ENCODE measurements at places on chromosomes 11 and 22.

DNA sequence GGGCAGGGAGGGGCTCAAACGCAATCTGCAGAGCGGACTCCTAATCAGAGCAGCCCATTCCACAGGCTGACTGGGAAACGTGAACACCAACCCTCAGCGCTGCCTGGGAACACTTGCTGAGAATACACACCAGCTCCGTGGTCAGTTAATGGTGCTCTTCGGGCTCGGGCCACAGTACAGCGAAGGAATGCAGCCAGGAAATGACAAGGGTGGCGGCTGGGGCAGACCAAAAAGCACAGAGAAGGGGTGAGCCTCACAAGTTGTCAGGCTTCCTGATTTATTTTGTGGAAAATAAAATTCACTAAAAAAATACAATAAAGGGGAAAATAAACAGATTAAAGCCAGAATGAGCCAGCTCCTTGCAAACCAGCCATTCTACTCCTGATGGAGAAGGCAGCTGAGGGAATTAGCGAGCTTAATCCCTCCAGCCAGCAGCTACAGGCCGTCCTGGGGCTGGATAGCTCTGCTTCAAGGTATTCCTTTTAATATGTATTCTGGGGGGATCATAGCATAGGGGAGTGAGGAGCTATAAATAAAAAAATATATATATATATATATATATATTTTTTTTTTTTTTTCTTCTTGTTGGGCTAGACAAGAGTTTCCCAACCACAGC, 165.5 kb upstream of the NTM start:
- DNase-seq = no peak

- no peak for DNase-seq
These were observed 1.3 kb downstream of the SERPING1 start for GRCh38 chr11:57598831-57599155.

DNA sequence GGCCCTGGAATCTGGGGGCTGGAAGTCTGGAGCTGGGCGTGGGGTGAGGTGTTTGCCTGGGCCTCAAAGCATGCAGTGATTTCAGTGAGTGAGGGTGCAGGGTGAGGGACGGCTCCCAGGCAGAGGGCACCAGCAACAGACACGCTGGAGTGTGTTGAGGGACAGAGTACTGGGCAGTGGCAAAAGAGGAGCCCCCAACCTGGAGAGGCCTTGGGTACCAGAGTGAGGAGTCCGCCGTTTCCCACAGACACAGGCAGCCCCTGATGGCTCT, 12.0 kb upstream of the TBC1D22A start:
- DNase-seq = no peak

DNA sequence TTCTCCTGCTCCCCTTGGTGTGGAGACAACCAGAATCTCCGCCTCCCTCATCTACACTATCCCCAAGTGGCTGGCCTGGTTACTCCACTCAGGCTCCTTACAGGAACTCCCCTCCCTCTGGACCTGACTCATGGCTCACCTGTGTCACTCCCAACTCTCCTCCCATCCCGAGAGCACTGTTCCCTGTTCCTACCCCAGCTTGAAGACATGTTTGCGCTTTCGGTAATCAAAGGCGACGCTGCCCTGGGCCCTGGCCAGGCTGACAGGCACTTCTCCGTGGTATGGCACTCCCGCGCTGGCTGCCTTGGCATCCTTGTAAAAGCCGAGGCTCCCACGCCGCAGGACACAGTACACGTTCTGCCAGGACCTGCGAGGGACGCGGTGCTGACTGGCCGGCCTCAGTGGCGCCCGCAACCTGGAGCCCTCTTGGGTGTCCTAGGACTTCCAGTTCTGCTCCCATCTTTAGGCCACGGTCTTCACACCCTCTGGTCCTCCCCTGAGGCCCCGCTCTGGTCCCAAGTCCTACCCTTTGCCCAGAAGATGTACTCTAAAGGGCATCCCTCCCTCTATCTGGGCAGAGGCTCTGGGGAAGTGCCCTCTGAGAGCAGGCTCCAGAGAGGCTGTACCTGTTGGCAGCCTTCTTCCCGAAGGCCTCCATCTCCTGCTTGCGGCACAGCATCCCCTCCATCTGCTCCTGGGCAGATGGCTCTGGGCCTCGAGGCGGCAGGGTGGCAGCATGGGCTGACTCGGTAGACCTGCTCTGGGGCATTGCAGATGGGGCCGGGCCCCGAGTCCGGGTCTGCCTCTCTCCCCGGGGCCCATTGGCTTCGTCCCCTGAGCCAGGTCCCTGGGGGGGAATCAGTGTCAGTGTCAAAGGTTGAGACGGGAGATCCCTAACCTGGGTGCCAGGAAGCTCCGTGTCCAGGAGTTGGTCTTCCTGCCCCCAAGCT, 9.4 kb upstream of the RBM4B start:
- DNase-seq = no peak

GRCh38 chr11:58930926-58931325, 8.4 kb upstream of the GLYATL1 start:
- no peak for DNase-seq

- no peak for DNase-seq
These were observed 3.4 kb downstream of the GRK2 start for GRCh38 chr11:67269401-67270255.

DNA sequence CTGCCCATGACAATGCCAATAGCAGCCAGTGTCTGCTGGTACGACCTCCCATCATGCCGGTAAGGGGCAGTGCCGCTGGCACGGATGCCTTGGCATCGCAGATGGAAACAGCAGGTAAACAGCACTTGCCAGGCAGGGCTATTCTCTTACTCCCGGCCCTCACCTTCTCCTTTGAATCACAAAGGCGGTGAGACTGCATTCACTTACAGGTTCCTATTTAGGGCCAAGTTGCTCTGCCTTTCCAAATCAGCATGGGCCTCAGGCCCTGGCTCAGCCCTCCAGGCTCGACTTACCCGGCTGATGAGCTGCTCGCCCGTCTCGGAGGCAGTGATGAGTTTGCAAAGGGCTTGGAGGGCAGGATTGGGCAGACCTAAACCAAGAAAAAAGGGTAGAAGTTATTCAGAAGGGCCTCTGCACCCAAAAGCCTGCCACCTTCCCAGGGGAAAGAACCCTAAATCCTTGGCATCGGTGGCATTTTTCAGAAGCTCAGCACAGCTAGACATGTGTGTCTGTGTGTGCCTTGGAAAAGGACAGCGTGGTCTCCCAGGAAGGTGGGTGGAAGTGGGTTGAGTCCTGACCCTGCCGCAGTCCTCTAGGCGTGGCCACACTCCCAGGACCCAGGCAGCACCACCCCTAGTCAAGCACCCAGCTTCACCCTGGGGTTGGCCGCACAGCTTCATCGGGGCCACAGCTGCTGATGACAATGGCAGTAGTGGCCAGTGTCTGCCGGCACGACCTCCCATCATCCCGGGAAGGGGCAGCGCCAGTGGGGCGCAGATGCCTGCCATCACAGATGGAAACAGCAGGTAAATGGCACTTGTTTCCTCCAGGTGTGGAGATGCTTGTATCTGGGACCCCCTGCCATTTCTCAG, 73.5 kb upstream of the PITPNB start:
- no peak for DNase-seq

DNA sequence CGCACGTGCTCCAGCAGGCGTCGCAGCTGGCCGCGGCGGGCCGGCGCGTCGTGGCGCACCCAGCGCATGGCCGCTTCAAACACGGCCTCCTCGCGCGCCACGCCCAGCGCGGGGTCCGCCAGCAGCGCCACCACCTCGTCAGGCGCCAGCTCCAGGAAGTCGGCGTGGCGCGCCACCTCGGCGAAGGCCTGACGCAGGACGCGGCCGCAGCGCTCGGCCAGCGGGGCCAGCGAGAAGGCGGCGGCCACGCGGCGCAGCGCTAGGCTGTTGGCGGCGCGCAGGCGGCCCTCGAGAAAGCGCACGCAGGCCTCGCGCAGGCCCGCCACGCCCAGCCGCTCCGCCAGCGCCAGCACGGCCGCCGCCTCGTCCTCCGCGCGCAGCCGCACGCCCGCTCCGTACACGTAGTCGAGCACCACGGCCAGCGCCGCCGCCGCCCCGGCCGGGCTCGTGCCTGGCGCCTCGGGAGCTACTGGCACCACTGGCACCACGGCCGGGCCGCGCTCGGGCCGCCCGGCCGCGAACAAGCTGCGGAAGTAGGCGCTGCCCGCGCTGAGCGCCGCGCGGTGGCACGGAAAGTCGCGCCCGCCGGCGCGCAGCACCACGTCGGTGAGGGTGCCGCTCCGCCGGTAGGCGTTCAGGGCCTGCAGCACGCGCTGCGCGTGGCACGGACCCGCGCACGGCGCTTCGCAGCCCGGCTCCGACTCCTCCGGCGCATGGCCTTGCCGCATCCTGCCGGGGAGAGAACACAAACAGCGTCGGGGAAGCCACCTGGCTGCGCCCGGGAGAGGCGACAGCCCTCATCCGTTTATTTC, 2.9 kb downstream of the KLHL35 start:
- DNase-seq = peak; percentile 38

- DNase-seq = no peak
These were observed 684.3 kb upstream of the RAG2 start for GRCh38 chr11:37282367-37282766.

GRCh38 chr11:61369372-61370348, 7.5 kb downstream of the TMEM138 start:
- DNase-seq = no peak

GRCh38 chr11:127133061-127133460, 132.5 kb upstream of the KIRREL3 start:
- no peak for DNase-seq

DNA sequence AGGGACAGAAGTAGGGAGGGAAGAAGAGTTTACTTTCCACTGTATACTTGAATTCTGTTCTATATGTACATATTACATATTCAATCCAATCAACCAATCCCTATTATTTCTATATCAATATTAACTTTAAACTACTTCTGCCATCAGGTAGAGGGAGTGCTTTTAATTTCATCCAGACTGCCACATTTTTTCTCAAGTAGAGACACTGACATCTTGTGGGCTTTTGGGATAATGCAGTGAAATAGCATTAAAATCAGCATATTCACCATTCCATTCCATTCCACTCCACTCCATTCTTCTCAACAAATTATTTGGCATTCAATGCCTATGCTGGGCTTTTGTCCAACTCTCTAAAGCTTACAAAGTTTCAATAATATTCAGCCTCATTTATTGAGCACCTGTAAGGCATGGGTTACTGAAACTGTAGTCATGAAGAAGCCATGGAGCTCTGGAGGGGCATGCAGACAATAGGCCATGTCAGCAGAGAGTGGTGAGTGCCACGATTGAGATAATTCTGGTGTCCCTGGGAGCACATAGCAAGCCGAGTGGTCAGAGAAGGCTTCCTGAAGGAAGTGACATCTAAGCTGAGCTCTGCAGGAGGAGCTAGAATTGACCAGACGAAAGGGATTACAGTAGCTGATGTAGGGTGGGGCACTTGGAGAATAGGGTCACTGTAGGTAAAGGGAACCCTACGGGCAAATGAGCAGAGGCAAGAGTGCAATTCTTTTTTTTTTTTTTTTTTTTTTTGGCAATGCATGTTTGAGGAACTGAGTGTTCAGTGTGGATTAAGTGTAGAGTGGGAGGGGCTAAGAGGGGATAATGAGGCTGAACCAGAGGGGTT, 12.8 kb upstream of the CLPB start:
- DNase-seq = no peak

GRCh38 chr22:42793848-42794405, 63.1 kb downstream of the ARFGAP3 start:
- DNase-seq = no peak

DNA sequence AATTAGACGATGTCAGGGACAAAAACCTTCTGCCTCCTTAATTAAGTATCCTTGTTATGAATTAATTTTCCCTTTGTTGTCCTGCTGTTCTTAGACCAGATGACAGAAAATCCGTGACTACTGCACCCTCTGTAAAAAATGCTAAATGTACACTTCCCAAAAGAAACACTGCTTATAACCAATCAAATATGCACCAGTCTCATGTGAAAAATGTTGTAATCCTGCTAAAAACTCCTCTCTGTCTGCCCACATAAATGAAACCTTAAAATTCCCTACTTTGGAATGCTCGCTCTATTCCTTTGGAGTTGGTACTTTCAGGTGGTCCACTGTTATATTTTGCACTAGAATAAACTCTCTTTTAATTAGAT, 366.8 kb upstream of the CCDC179 start:
- no peak for DNase-seq

GRCh38 chr22:29756341-29756740, 10.5 kb downstream of the ZMAT5 start:
- no peak for DNase-seq

GRCh38 chr11:79421820-79422219, 19.0 kb downstream of the TENM4 start:
- no peak for DNase-seq

DNA sequence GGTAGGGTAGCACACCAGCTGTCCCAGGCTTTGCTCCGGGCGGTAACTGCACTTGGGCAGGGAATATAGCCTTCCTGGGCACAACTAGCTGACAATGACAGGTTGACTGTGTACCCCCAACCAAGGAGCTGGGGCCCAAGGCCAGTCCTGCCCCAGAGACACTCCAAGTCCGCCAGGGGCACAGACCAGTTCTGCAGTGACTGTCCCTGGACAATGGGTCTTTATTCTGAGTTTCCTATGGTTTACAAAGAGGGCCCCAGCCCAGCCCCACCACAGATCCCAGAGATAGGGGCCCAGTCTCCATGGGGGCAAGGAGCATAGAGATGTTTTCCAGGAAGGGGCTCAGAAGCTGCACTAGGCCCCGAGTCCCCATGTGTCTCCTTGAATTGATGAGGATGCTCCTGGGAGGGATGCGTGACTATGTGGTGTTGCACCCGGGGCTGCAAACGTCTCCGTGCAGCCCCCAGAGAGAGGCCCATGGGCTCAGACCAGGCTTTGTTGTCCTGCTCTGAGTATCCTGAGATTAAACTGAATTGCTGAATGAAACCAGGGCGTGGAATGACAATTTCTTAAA, 48.4 kb downstream of the CD6 start:
- no peak for DNase-seq

DNA sequence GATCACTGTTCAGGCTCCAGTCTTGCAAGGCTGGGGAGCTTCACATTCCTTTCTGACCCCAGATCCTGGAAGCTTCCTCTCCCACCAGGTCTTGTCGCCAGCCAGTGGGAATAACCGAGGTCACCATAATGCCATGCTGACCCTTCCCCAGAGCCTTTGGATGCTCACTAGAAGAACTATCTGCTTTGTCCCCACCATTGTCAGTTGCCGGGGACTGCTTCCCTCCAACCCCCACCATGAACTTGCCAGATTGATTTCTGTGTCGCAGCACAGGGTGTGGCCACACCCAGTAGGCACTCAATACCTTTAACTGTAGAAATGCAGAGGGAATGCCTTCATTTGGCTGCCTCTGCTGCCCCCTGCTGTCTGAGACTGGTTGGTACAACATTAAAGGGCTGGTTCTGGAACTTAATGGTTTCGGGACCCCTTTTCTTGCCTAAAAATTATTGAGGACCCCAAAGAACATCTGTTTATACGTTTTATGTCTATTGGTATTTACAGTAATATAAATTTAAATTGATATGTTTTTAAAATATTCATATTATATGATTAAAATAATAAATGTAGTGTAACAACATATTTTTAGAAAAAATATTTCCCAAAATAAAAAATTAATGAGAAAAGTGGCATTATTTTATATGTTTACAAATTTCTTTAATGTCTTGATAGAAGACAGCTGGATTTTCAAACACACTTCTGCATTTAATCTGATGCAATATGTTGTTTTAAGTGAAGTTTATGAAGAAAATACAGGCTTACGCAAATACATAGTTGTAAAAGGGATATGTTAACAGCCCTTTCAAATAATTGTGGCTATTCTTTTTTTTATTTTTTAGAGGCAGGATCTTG, 6.7 kb upstream of the GDPD5 start:
- peak; percentile 82 for DNase-seq

GRCh38 chr11:58276151-58276550, 8.1 kb upstream of the OR10W1 start:
- no peak for DNase-seq

- DNase-seq = no peak
These were observed 20.6 kb upstream of the NDUFC2 start for GRCh38 chr11:78100261-78100660.

- DNase-seq = no peak
These were observed 25.8 kb upstream of the KCNQ1OT1 start for GRCh38 chr11:2725368-2726300.

- DNase-seq = no peak
These were observed 14.9 kb downstream of the FZD4 start for GRCh38 chr11:86940122-86940777.

Data from activated CD4-positive, alpha-beta T cell treated with anti-CD3 and anti-CD28 coated beads, Interleukin-2, amount 50 U/mL, for 4 hours (primary cell).